ENCODE measurements at places on chromosomes 12 and 14.

GRCh38 chr14:44112774-44113460 is 394.2 kb downstream of the FSCB start:
- DNase-seq = no peak

DNA sequence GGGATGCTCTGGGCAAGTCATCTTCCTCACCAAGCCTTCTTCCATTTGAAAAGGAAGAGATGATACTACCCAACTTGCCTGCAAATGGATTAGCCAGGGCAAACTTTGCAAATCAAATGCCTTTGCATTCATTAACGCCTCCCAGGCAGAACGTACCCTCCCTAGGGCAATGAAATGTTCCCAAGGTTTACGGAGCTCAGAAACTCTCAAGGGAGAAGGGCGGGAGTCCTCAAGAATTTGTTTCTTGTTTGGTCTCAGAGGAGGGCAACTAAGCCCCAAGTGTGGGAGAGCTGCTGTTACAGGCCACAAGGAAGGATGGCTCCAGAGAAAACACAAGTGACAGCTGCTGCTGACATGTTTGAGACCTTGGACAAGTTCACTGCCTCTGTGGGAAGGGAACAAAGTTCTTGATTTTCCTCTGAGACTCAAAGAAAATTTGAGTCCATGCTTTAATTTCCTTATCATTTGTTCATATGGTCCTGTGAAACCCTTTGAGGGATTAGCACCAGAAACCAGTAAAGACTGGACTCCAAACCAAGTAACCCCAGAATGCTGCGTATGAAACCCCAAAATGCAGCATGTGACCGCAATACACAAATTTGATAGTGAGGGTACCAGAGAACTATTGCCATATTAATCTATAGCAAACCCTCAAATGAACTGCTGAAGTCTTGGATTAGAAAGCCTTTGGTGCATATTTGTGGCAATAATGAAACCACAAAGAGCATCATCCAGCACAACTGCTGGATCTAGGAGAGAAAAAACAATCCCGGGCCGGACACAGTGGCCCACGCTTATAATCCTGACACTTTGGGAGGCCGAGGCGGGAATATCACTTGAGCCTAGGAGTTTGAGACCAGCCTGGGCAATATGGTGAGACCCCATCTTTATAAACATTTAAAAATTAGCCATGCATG is 22.9 kb downstream of the SPTB start:
- no peak for DNase-seq

DNA sequence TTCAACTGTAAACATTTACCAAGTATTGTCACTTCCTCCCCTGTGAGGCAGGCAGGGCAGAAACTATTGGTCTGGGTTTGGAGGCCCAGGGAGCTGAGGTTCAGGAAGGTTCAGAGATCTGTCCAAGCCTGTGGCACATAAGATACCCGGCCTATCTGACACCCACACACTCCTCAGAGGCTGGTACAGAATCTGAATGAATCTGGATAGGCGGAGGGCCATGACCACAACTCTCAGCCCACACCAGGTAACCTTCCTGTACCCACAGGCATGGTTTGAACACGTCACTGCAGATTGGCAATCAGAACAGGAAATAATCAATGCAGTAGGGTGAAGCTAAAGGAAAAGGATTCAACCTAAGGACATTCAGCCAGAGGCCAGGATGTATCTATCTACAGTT is 92.8 kb upstream of the TMCC3 start:
- DNase-seq = no peak

DNA sequence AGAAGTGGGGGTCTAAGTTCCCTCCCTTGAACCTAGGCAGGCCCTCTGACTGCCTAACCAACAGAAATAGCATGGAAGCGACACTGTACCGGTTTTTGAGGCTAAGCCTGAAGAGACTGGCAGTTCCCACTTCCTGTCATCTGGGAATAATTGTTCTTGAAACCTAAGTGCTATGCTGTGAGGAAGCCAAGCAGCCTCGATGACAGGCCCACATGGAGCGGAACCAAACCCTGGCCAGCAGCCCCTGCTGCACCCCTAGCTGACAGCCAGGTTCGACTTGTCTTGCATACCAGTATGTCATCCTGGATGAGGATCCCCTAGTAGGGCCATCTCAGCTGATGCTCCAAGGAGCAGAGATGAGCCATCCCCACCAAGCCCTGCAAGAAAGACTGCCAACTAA is 6.4 kb upstream of the GPR68 start:
- DNase-seq = no peak

- DNase-seq = no peak
Measured at GRCh38 chr12:12716151-12716792, 896 bp upstream of the CDKN1B start.

DNA sequence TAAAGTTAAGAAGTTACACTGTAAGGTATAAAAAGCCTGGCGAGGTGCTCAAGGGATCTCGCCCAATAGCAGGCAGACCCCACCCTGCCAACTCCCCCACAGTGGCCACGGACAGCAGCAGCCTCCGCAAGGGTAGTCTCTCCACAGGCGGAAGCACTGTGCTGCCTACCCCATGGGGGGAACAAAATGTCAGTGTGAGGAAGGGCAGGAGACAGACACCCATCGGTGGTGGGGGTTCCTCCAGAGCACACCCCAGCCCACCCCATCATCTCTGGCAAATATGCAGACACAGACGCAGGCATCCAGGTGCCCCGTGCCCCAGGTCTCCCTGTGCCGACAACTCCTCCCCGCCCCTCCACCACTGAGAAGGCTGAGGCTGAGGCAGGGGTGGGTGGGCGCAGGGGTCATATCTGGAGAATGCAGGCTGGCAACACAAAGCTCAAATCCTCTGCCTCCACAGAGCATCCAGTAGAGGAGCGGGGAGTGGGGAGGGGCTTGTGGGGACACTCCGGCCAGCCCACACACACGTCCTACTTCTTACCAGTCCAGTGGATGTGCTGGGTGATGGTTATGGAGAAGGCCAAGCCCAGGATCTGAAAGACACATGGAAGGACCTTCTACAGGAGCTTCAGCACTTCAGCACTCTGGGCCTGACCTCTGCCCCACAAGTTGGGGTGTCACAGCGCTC is 68.3 kb upstream of the DDX11 start:
- DNase-seq = no peak

DNA sequence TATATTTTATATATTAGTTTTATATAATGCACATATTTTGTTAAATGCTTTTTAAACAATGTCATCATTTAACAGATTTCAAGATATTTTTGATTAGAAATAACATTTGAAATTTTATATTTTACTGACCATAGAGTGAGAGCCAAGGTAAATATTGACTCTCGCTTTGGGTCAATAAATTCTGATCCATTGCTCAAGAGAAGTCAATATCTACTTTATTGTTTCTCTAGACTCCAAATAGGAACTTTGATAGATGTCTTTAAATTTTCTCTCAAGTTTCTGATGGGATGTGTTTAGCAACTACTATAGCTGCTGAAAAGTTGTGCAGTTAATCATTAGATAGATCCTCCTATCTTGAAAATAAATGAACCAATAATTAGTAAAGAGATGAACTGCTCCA is 61.4 kb upstream of the ATXN7L3B start:
- no peak for DNase-seq

DNA sequence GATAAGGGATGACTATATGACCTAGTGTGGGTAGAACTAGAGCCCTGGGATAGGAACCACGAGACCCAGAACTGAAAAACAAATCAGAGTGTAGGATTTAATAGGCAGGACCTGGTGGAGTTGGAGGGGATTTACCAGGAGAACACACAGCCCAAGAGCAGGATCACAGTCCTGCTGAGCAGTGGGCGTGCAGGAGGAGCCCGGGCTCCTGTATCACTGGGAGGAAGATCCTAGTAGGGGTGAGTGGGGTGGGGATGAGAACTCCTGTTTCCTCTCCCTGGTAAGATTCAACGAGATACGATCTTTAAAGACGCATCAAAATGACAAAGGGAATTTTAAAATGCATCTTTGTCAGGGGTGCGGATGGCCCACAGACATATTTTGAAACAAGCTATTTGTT is 220.1 kb downstream of the GALC start:
- DNase-seq = no peak

GRCh38 chr12:41564816-41565215 is 376.7 kb downstream of the PDZRN4 start:
- no peak for DNase-seq

DNA sequence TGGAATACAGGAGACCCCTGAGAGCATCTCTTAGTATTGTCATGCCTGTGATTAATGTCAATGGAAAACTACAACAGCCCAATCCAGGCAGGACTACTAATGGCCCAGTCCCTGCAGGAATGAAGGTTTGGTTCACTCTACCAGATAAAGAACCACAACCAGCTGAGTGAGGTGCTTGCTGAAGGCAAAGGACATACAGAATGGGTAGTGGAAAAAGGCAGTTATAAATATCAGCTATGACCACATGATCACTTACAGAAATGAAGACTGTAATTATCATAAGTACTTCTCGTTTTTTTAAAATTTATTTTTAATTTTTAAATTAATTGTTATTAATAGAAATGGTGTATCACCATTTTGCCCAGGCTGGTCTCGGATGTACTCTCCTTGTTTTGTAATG is 17.2 kb upstream of the LPCAT3 start:
- no peak for DNase-seq

DNA sequence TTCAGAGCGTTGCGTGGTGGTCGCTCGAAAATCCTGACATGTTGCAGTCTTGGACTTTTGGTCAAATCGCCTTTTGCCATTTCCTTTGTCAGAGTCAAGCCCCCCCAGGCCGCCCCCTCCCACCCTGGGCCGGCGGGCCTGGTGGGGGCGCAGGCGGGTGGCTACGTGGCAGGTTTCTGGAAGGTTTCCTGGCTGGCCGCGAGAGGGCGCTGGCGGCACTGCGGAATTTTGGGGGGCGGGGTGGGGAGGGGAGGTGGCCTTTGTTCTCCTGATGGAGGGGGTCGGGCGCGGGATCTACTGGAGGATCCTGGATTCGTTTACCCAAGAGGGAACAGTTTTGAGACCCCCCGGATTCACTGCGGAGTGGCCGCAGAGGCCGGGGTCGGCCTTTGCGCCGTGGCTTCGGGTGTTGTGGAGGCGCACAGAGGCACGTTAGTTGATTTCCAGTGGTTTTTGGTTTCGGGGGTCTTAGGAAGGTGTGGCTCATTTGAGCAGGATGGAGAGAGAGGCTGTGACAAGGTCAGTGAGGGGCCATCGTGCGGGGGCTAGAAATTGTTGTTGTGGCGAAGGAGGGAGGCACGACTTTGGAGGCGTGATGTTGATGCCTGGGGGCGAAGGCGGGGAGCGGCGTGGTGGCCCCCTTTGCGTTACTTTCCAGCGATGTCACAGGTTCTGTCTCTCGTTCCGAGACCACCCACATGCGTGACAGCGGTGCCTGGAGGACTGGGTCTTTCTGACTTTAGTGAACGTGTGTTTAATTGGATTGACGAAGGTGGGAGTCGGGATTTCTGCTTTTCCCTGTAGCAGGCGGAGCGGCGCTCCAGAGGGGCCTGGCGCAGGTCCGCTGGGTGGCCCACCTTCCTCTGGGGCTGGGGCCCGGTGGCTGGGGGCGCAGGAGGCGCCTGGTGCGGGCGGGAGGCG is 1.4 kb downstream of the MEG3 start:
- no peak for DNase-seq

GRCh38 chr12:114926341-114926740 is 242.4 kb upstream of the TBX3 start:
- DNase-seq = no peak

DNA sequence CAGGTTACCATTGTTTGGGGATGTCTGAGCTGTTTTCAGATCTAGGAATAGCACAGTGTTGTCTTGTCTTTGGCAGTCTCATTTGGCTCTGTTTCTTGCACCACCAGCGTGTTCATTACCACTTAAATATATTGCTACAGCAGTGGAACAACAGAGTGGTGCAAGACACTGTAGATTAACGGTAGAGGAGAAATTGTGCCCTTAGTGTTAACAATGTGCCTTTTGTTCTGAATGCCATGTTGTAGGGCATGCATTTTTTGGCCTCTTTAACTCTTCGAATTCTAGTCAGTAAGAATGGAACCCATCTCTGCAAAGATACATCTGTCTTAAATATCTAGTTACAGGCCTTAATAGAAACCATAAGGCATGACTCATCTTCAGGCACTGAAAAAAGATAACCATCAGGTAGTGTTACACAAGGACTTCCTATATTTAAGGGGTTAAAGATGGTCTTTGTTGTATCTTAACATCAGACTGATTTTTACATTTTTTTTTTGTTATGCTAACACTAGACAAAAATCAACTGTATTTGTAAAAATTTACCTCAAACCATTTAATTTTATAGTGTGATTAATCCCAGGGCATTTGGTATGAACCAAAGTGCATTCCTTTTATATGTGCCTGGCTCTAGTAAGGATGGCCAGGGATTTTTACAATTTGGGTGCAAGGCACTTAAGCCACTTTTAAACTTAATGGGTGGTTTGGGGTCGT is 12.9 kb downstream of the DYRK2 start:
- no peak for DNase-seq

DNA sequence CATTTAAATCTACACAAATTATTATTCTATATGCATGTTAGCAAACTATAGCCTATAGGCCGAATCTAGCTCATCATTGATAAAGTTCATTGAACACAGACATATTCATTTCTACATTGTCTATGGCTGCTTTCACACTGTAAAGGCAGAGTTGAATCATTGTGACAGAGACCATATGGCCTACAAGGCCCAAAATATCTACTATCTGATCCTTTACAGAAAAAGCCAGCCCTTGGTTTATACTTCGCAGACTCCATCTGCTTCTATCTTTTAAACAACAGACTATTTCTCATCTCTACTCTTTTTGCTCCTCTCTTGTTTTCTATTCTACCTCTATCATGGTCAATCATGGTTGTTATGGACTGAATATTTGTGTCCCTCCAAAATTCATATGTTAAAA is 190.7 kb downstream of the EXOC5 start:
- no peak for DNase-seq

DNA sequence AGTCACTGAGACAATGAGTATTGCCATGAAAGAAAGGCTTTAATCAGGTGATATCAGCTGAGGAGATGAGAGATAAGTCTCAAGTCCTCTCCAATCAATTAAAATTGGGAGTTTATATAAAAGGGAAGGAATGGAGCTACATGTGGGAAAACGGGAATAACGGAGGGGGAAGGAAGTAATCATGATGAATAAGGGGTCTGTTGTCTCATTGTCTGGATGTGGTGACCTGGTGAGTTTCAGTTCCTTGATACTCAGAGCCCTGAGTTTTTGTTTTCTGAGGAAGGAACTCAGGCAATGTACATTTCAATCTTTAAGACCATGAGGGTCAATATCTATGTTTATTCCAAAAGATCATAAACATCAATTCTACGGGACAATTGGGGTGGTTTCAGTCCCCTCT is 198.8 kb downstream of the KITLG start:
- DNase-seq = no peak

GRCh38 chr12:16884819-16885218 is 278.9 kb upstream of the LMO3 start:
- DNase-seq = no peak

DNA sequence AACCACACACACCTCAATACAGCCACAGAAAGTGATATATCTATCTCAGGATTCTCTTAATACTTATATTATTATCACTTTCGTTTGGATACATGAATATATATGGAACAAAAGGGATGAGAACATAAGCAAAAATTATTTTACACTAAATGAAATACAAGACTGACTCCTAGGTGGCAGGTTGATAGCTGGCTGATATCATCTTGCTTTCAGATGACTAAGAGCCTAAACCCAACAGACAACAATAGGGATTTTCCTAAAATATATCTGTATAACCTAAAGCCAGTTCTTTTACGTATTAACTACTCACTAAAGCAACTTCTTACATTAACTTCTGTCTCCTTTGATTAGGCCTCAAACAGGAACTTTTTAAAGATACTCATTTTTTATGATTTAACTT is 65.1 kb downstream of the BAZ1A start:
- DNase-seq = no peak

All from memory B cell (primary cell).